NCI-H187 treated with DMSO at 0.1 percent for 48 hours (cell line): ENCODE measurements at places on chromosomes 6 and 20.

- DNase-seq, result no peak
Measured at GRCh38 chr6:97288188-97288587, 5.2 kb upstream of the MMS22L start.

DNA sequence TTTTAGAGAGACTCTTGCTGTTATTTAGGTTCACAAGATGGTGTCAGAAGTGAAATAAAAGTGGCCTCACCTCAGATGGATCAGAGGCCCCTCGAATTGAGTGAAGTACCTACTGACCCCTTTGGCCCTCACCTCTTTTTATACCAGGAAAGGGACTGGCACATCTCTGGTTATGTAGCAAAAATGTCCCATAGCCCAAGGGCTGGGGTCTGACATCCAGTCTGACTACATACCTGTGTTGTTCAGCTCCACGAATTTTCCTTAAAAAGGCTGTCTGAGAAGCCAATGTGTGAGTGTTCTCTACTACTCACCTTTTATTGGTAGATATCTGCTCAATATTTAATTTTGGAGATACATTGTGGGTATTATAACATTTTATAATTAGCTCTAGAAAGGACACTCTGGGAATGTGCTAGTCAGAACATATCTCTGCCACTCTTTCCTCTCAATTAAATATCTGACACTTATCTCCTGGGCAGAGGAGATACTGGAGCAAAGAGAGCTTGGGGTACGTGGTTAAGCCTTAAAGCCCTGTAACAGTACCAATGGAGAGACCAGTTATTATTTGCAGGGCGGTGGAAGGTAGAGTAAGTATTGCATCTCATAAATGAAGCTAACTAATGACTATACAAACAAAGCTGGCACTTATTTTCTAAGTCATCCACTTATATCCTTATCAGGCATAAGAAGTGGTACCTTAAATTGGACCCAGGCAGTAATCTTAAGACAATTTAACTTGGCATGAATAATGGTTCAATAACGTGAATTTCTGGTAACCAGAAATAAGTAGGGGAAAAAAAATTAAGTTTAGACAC is 20.0 kb upstream of the IL22RA2 start:
- DNase-seq, result no peak

DNA sequence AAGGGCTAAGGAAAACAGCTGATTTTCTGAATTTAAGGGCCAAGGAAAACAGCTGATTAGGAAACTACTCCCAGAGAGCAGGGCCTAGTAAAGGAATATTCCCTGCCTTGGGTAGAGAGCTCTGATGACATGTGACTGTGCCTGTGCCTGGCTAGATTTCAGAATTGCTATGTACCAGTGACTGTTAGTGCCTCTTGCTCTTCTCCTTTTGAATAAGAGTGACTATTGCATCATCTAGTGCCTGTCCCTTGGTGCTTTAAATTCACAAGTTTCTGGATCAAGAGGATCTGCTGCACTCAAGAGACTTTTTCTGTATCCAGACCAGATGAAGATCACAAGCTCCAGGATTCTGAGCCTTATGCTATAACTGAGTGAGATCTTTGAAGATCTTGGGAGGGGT is 332.9 kb downstream of the KIF16B start:
- no peak for DNase-seq

DNA sequence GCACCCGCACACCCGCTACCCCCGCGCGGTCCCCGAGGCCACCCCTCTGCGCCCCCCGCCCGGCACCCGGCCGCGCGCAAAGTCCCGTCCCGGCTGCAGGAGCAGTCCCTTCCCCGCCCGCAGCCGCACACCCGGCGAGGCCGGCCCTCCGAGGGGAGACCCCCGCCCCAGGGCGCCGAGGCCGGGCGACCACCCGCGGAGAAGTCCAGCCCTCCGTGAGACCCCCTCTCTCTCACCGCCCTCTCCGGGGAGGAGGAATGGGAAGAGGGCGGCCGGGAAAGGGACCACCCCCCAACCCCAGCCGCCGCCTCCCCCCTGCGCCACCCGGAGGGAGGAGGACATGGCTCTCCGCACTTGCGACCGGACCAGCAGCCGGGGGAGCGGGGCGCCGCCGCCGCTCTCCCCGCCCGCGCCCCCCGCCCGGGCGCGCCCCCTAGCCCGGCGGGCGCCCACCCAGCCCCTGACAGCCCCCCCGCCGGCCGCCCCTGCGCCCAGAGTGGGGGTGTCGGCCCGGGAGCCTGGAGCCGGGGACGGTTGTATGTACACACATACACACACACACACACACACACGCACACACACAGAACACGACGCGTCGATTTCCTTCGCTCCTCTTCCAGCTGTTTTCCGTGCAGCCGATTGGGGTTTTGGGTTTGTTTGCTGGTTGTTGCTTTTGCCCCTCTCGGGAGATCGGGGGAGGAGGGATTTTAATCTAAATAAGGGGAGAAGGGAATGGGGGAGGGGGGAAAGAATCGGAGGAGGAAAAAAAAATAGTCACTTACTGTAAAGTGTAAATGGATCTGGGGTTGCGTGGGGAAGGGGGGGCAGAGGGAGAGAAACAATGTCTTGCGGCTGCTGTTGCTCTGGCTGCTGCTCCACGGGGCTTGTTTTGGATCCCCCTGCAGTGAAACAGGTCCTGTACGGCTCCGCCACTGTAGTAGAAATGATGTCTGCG is at the start of gene ATXN1:
TSS of gene ATXN1 (minus strand) at position 945 of the 955 bp plus-strand sequence.
- no peak for DNase-seq

DNA sequence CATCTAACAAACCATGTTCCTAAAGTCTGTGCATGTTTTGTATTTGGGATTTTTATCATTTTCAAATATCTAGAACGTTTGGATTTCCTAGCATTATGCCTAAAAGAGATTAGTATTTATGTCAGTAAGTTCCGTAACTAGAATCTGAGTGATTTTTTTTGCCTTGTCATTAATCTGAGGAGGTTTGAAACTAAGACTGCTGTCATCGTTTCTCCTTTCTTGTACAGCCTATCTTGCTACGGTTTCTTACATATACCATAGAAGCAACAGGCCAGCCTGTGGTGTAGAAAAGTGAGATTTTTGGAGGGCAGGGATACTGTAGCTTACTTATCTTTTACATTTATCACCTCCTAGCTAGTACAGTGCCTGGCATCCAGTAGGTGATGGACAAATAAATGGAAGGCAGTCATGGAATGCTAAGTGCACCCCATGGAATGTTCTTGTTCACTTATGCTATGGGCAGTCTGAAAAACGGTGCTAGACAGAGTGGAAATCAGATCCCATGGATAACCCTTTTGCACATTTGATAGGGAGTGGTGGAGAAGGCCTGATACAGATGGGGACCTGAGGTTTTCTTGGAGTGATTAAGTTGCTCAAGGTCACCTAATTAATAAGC is 93.9 kb downstream of the ARID1B start:
- no peak for DNase-seq

GRCh38 chr6:170013815-170014214 is 262.4 kb downstream of the ERMARD start:
- DNase-seq, result no peak

DNA sequence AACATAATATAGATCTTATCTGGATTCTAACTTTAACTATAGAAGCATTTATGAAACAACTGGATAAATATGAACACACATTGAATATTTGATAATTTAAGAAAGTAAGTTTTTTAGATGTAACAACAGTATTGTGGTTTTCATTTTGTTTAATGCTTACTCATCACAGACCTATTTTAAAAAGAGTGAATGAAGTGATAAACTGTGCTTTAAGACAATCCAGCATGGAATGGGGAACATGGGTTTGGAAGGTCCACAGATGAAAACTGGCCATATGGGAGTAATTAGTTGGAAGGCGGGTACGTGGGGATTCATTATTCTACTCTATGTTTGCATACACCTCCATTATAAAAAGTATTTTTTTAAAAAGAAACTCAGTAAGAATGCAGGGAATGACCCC is 21.2 kb downstream of the EPB41L2 start:
- no peak for DNase-seq

GRCh38 chr6:167141667-167142432 is 15.9 kb downstream of the GPR31 start:
- no peak for DNase-seq

- no peak for DNase-seq
Measured at GRCh38 chr6:30615958-30616810, 859 bp downstream of the PPP1R10 start.

DNA sequence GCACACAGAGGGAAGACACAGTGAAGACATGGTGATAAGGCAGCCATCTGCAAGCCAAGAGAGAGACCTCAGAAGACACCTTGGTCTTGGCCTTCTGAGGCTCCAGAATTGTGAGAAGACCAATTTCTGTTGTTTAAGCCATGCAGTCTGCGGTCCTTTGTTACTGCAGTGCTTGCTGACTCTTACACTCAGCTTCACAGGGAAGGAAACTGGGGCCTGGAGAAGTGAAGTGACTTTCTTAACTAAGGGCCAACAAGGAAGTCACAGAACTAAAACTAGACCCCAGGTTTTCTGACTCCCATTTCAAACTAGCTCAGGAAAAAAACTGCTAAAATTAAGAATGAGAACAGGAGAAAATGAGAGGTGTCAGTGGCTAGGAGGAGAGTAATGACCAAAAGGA is 74.3 kb downstream of the TNFRSF21 start:
- no peak for DNase-seq

DNA sequence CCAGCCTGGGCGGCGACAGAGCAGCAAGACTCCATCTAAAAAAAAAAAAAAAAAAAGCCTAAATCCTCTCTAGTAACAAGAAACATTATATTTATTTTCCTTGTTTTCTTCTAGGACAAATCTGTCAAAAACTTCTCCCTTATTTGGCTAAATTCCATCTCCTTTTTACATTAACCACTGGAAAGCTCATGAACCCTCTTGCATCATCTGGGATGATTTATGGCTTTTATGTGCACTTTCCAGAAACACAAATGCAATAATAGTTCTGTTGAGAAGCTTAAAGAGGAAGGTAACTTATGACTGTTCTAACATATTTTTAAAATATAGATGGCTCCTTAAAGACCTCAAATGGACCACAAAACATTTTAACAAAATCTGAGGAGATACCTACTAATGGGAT is 526.1 kb upstream of the SPTLC3 start:
- no peak for DNase-seq

GRCh38 chr6:8436966-8437365 is 1.6 kb upstream of the SLC35B3 start:
- no peak for DNase-seq

DNA sequence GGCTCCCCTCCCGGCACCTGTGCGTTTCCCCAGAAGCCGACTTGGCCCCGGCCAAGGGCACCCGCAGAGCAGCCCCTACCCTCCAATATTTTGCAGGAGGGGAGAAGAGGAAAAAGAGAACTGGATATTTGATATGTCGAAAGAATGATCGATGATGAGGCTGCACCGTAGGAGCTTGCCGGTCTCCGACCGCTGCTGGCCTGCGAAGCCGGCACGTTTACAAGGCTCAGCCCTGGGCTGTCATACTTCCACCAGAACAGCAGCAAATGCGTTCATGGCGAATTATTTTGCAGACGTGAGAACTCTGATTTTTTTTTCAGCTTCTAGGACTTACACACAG is 296.7 kb downstream of the TFAP2C start:
- no peak for DNase-seq

GRCh38 chr6:8670792-8671191 is 235.4 kb upstream of the SLC35B3 start:
- DNase-seq, result no peak

- DNase-seq, result no peak
Measured at GRCh38 chr6:135323202-135323668, 142.1 kb downstream of the MYB start.

DNA sequence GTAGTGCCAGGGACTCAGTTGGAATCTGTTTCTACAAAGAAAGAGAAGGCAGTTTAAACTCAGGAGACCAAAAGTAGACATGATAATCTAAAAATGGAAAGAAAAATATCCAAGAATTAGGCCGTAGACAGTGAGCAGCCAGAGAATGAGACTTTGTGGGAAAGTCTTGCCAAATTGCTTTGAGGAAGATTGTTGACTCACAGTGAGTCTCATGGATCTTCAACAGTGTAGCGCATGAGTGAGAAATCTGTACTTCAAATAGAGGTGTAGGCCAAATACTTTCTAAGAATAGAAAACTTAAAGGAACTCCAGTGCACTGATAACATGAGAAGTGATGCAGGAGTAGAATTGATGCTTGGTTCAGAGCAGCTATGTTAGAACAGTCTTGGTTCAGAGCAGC is 284.5 kb downstream of the HTR1B start:
- no peak for DNase-seq

- DNase-seq, result no peak
Measured at GRCh38 chr20:63561624-63562396, 7.9 kb downstream of the FNDC11 start.

- no peak for DNase-seq
Measured at GRCh38 chr6:133893946-133894345, 5.0 kb downstream of the TCF21 start.

DNA sequence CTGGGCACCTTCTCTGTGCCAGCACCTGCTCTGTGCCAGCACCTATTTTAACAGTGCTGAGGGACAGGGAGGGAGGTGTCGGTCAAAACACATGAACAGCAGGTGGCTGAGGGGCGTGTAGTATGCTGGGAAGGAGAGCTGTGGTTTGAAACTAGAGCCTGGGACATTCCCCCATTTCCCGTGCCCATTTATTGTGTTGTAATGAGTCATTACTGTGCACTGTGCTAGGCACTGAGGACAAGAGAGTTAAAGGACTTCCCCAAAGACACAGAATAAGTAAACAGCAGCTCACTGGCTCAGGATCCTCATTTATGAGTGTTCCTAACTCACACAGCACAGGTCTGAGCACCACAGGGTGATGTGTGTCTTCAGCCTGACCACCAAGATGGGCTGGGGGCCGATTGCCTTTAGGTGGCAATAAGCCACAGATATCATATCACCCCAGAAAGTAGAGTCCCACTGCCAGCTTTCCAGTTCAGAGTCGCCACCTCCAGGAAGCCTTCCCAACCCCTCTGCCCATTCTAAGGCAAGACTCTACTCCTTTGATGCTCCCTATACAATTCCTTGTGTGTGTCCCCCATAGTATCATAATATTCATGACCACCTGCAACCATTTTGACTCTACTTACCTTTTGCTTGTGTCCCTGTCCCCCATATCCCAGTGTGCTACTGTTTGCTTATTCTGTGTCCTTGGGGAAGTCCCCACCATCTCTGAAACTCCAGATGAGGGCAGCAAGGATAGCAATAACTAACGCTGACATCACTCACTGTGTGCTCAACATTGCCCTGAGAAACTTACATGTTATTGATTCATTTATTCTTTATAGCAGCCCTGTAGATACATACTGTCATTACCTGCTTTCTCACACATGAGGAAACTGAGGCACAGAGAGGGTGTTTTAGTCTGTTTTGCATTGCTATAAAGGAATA is 87.3 kb downstream of the TOX2 start:
- DNase-seq, result no peak

DNA sequence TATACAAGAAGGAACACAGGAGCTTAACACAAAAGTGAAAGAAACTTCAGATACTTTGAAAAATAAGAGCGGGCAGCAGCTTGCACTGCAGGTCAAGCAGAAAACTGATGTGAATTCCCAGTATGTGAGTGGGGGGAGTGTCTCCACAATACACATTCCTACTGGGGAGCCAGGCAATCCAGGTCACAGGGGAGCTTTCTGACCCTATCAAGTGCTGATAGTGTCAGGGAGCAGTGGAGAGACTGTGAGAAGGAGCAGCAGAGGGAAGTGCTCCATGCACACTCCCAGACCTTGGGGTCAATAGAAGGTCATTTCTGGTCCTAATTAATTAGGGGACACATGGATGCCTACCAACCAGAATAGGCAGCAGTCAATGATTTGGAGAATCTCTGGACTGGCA is 59.4 kb downstream of the PDSS2 start:
- DNase-seq, result no peak
